ENCODE measurements at places on chromosomes 12 and 14.

GRCh38 chr14:70289138-70289537 is 70.3 kb downstream of the COX16 start:
- no peak for DNase-seq

DNA sequence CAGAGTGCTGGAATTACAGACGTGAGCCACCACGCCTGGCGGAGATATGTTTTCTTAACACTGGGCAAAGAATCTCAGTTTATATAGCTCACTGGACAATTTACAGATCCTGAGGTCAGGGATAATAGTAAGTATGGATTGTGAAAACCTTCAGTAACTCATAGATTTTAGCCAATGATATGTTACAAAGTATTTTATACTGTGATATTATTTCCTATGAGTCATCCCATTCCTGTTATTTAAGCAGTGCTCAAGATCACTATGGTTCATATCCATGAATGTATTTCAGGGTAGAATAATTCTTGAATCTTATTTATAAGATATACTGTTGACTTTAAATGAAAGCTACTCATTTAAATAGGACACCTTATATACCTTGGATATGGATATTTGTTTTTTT is 107.2 kb downstream of the RAD51B start:
- no peak for DNase-seq

DNA sequence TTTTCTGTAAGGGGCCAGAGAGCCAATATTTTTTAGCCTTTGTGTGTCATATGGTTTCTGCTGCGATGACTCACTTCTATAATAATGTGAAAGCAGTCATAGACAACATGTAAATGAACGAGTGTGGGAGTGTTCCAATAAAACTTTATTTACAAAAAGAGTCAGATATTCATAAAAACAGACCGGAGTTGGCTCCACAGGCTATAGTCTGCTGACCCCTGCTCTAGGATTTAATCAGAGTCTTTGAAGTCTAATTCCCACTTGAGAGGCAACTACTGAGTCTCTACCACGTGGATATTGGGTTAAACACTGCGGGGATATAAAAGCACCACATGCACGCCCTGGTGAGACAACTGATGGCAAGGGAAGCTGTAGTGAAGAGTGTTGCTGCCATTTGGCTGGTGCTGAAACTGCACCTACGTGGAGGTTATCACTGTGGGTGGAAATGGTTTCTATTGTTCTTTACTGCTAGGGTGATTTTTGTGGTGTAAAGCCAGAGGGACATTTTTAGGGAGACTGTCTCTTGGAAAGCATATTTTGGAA is 3.6 kb upstream of the NINJ2 start:
- DNase-seq = no peak

GRCh38 chr14:24253936-24254335 is 9.0 kb downstream of the TGM1 start:
- DNase-seq = no peak

GRCh38 chr12:25041006-25041741 is 92.3 kb upstream of the BCAT1 start:
- DNase-seq = no peak

- DNase-seq = peak; percentile 20
Measured at GRCh38 chr14:38248321-38249028, 7.4 kb downstream of the CLEC14A start.

- no peak for DNase-seq
Measured at GRCh38 chr14:104212206-104213095, 74.1 kb downstream of the KIF26A start.

- no peak for DNase-seq
Measured at GRCh38 chr14:106876711-106877110, 1350.3 kb downstream of the TMEM121 start.

- DNase-seq = no peak
Measured at GRCh38 chr14:97077253-97077653, 280.1 kb downstream of the VRK1 start.

GRCh38 chr12:75877763-75878621 is 153.6 kb downstream of the PHLDA1 start:
- DNase-seq = peak; percentile 92

DNA sequence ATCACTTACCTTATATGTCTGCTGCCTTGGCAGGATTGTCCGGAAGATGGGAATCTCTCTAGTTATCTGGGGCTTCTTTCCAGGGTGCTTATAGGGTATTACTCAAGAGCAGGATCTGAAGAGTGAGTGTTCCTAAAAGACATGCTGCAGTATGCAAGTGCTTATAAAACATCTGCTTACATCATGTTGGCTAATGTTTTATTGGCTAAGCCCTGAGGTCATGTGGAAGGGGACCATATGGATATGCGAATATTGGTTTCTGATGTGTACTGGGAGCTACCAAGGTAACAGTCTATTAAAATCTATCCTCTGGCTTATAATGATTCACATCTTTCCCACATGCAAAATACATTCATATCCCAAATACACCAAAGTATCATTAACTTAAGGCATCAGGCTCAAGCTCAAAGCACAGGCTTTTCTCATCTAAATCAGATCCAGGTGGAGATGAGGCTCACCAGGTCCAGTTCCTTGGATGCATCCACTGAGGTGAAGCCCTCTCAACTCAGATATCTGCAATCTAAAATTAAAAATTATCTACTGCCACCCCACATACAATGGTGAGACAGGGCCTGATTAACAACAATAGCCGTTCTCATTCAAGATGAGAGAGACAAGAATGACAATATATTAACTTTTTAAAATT is 29.8 kb downstream of the LRRIQ1 start:
- DNase-seq = no peak

DNA sequence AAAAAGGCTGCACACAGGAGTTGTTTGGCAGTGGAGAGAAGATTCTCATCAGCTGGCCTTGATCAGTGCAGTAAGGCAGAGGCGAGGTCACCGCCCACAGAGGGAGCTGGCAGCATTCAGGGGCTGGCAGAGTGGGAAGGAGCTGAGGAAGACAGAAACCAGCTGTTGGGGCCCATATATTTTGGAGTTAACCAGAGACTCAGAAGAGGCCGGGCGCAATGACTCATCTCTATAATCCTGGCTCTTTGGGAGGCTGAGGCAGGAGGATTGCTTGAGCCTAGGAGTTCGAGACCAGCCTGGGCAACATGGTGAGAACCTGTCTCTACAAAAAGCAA is 17.7 kb downstream of the SMCO2 start:
- no peak for DNase-seq

- no peak for DNase-seq
Measured at GRCh38 chr14:53500191-53500590, 347.1 kb upstream of the DDHD1 start.

- peak; percentile 40 for DNase-seq
Measured at GRCh38 chr12:95607642-95608041, 56.4 kb upstream of the USP44 start.

- DNase-seq = no peak
Measured at GRCh38 chr14:41761204-41761603, 154.5 kb downstream of the LRFN5 start.

- DNase-seq = no peak
Measured at GRCh38 chr14:87489196-87489819, 503.7 kb downstream of the GALC start.

DNA sequence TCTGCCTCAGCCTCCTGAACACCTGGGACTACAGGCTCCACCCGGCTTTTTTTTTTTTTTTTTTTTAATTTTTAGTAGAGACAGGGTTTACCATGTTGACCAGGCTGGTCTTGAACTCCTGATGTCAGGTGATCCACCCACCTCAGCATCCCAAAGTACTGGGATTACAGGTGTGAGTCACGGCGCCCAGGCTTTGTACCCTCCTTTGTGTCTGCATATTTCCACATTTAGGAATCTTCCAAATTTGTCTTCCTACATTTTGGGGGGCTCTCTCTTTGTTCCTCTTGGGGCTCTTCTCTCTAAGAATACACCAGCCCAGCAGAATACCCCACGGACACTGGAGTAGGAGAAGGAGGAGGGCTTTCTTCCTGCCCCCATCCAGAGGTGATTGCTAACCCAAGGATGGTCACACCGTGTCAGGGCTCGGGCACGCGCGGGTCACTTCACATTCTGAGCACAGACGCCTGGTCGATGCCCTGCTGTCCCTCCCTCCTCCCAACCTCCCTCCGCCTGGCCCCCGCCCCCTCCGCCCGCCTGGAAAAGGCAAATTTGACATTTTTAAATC is 2.1 kb upstream of the DNAJC22 start:
- peak; percentile 44 for DNase-seq

- peak; percentile 6 for DNase-seq
Measured at GRCh38 chr14:61718039-61718438, 22.7 kb downstream of the HIF1A start.

- peak; percentile 91 for DNase-seq
Measured at GRCh38 chr14:104895786-104896661, 28.7 kb upstream of the PLD4 start.

Measured in NCI-H1417 (cell line).